HFF-Myc (cell line): ENCODE measurements at places on chromosomes 6 and 20.

- no peak for DNase-seq
Measured at GRCh38 chr6:102149191-102149590, 755.7 kb downstream of the GRIK2 start.

DNA sequence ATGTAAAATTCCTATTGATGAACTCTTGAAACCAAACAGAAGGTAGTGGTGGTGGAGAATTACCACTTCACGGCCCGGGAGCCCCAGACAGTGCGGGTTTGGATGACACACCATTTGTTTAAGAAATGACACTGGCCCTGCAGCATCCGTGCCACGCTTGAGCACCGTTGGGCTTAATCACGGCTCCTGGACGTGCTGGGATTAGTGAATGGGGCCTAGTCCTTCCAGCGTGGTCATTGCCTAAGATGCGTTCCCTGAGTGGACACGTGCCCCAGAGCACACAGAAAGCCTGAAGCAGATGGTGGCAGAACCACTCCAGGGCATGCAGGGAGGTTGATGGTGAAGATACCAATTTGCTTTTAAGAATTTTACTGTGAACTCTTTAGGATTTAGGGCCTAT lies 14.5 kb downstream of the STX16 start:
- DNase-seq = no peak

DNA sequence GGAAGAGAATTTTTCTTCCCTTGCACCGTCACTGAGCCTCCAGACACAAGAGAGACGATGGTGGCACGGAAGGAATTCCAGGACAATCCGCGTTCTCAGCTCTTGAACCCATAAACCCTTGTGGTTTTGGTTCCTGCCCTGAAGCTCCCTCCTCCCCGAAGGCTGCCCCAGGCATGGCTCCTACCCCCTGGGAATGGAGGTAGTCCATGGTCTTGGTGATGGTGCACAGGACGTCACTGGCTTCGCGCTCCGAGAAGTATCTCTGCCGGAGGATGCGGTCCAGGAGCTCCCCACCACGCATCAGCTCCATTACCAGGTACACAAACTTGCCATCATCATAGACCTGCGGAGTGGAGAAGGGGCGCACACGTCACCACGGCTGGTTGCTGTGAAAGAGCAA lies 47.5 kb upstream of the MPC1 start:
- no peak for DNase-seq

- DNase-seq = peak; percentile 96
Measured at GRCh38 chr6:45697605-45698004, 318.1 kb downstream of the CLIC5 start.

DNA sequence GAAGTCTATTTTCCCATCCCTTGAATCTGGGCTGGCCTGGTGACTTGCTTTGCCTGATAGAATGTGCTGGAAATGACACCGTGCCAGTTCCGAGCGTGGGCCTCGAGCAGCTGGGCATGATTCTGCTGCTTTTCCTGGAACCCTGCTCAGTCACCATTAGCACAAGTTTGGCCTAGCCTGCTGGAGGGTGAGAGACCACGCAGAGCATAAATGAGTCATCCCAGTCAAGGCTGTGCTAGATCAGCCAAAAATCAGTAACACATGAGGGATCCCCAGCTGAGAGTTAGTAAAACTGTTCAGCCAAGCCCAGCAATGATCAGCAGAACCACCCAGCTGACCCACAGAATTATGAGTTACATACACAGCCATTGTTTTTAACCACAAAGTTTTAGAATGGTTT lies 74.8 kb upstream of the TOP1 start:
- peak; percentile 41 for DNase-seq

DNA sequence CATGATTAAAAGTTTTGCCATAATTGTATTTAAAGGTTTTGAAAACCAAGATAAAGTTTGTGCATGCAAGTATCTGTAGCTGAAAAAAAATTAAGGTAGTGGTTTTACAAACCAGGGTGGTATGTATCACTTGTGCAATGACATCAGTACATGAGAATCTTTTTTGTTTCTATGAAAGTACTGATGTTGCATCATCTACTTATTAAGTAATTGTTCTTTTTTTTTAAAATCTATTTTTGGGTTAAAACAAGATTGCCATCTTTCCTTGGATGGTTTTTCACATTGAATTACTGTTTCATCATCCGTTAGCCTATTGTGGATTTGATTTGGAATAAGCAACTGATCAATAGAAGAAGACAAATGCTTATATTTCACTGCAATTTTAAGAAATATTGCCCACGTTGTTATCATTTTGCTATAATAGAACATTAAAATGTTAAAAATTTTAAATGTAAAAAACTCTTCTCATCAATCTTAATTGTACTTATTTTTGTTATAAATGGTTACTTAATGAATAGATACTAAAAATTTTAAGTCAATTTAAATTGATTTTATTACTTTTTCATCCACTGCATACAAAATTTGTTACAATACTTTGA lies 39.8 kb upstream of the TAGAP start:
- no peak for DNase-seq

DNA sequence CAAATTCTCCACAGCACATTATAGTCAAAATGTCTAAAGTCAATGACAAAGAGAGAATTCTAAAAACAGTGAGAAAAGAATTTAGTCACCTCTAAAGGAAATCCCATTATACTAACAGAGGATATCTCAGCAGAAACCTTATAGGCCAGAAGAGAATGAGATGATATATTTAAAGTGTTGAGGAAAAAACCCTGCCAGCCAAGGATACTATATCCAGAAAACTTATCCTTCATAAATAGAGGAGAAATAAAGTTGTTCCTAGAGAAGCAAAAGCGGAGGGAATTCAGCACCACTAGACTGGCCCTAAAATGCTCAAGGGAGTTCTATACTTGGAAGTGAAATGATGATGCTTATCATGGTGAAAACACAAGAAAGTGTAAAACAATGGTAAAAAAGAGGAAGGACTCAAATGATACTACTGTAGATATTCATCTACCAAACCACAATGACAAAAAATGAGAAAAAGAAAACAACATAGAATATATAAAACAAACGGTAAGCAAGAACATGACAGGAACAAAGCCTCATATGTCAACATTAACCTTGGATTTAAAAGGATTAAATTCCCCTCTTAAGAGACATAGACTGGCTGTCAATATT lies 16.7 kb downstream of the GPRC6A start:
- DNase-seq = no peak
